ENCODE measurements at places on chromosomes 6 and 20. TPM values are rescaled to one million over a fixed set of nuclear protein-coding genes. Genes with fewer than 3 reads are reported as not detected.
A peak's percentile ranks its signal among the peaks of the same experiment; 100 is the strongest.

Gene BEND6
- 0.27 TPM for total RNA-seq

- no peak overlapping the region for H3K4me3 ChIP-seq
- peaks cover 19% of the 10 kb centered on the region for H3K4me1 ChIP-seq
- peak; percentile 39 for DNase-seq
- peaks cover 15% of the 10 kb centered on the region for H3K36me3 ChIP-seq
- H3K27ac ChIP-seq, result no peak overlapping the region
Measured at GRCh38 chr6:108689272-108690161, 128.8 kb downstream of the FOXO3 start.

Gene PSORS1C2
- total RNA-seq, result not detected

Gene UNC5CL
- 3.0 TPM for total RNA-seq

Gene NKAIN2
- total RNA-seq, result 2.5 TPM

GRCh38 chr20:34012735-34013134 is 19.0 kb downstream of the RALY start:
- H3K27ac ChIP-seq, result no peak overlapping the region
- H3K4me3 ChIP-seq, result no peak overlapping the region
- H3K27me3 ChIP-seq, result no peaks in the 10 kb centered on the region
- no peak for DNase-seq
- H3K4me1 ChIP-seq, result peaks cover 4% of the 10 kb centered on the region

GRCh38 chr6:143061597-143062385 is 1.1 kb downstream of the AIG1 start:
- no peaks in the 10 kb centered on the region for H3K36me3 ChIP-seq
- H3K27ac ChIP-seq, result peak overlapping the region; percentile 81
- H3K27me3 ChIP-seq, result no peaks in the 10 kb centered on the region
- peak overlapping the region; percentile 59 for H3K4me3 ChIP-seq

- peak overlapping the region; percentile 3 for H3K27ac ChIP-seq
- H3K4me3 ChIP-seq, result no peak overlapping the region
- H3K27me3 ChIP-seq, result peaks cover 8% of the 10 kb centered on the region
Measured at GRCh38 chr6:168388641-168389633, 52.0 kb upstream of the SMOC2 start.

DNA sequence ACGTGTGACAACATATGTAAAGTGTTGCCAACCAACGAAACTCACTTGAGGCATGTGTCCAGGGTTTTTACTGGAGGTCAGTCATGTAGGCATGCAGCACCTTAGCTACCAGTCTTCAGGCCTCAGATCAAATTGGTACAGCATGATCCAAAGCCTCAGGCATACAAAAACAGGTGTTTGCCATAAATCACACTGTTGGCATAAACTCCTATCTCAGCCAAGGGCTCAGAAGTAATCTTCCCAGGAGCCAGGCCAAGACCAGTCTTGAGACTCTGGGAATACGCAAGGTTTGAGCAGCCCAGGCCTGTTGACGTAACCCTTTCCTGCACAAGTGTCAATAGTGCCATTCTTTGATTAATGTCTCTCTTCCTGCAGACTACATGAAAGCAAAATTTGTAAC is 163.5 kb downstream of the PRL start:
- H3K27ac ChIP-seq, result peak overlapping the region; percentile 80
- H3K4me1 ChIP-seq, result peaks cover 10% of the 10 kb centered on the region
- H3K36me3 ChIP-seq, result no peaks in the 10 kb centered on the region
- H3K27me3 ChIP-seq, result no peaks in the 10 kb centered on the region
- H3K4me3 ChIP-seq, result no peak overlapping the region
